Right renal pelvis (tissue), 4 donors: ENCODE measurements at places on chromosomes 1 and 21.

DNA sequence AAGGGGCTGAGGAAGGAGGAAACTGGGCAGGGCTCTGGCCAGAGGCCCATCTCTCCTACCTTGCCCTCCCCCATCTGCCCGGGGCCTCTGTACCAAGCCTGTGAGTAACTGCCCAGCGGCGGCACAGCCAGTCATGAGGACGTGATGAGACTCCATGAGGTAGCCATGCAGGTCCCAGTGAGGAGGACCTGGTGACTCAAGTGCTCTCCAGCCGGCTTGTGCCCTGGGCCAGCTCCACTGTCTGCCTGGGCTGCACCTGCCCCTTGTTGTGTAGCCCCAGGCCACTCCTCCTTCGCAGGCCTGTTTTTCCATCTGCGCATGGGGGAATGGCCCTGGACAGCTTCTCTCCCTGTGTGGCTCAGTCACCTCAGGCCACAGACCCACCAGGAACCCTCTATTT, 42.0 kb upstream of the PADI1 start:
- no peak for DNase-seq

- no peak for DNase-seq
These were observed 16.9 kb downstream of the GPR157 start for GRCh38 chr1:9111957-9112356.

- DNase-seq: no peak
These were observed 75.8 kb downstream of the CTH start for GRCh38 chr1:70486676-70487458.

- DNase-seq: no peak
These were observed 12.4 kb downstream of the SLC30A1 start for GRCh38 chr1:211566431-211567025.

DNA sequence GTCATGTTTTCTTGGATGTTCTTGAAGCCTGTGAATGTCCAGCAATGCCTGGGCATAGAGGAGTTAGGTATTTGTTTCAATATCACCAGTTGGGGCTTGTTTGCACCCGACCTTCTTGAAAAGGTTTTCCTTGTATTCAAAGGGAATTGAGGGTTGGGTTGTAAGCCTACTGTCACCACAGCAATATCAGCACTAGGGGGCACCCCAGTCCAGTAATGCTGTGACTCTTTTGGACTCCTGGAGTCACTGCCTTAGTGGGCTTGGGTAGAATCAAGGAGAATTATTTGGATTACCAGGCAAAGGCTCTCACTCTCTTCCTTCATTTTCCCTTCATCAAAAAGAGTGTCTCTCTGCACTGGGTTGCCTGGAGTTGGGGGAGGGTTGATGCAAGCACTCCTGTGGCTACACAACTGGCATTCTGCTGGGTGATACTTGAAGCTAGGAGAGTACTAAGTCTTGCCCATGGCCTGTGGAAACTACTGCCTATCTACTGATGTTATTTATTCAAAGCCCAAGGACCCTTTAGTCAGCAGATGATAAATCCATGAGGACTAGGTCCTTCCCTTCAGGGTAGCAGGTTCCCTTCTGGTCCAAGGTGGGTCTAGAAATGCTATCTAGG, 34.5 kb downstream of the OR10R2 start:
- no peak for DNase-seq

GRCh38 chr1:154716011-154716410, 108.0 kb upstream of the ADAR start:
- no peak for DNase-seq

DNA sequence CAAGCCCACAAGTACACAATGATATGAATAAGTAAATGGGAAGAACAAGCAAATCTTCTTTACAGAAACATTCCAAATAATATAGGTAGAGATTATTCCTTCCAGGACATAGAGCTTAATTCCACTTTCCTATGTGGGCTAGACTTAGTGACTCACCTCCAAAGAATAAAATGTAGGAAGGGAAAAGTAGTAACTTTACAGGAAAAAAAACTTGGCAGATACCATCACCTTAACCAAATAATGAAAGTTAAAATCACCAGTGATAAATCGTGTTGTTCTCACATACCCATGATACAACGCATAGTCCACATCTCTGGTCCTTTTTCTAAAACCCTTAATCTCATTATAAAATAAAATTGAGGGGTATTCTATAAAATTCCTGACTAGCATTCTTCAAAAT, 260.8 kb downstream of the SPATA17 start:
- DNase-seq: no peak

DNA sequence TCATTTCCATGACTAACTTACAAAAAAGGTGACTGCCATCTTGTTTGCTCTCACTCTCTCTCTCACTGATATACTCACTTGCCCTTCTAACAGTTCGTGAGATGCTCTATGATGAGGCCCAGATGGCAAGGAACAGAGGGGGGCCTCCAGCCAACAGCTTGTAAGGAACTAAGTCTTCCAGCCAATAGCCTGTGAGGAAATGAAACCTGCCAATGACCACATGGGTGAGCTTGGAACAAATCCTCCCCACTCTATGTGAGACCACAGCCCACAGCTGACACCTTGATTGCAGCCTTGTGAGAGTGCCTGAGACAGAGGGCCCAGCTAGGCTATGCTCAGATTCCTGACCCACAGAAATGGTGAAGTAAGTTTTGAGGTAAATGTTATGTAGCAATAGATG, 153.7 kb downstream of the HHIPL2 start:
- no peak for DNase-seq
